Left hindlimb (tissue), 1 donor: ENCODE measurements at places on chromosomes 2 and 18.
A peak's percentile ranks its signal among the peaks of the same experiment; 100 is the strongest.

DNA sequence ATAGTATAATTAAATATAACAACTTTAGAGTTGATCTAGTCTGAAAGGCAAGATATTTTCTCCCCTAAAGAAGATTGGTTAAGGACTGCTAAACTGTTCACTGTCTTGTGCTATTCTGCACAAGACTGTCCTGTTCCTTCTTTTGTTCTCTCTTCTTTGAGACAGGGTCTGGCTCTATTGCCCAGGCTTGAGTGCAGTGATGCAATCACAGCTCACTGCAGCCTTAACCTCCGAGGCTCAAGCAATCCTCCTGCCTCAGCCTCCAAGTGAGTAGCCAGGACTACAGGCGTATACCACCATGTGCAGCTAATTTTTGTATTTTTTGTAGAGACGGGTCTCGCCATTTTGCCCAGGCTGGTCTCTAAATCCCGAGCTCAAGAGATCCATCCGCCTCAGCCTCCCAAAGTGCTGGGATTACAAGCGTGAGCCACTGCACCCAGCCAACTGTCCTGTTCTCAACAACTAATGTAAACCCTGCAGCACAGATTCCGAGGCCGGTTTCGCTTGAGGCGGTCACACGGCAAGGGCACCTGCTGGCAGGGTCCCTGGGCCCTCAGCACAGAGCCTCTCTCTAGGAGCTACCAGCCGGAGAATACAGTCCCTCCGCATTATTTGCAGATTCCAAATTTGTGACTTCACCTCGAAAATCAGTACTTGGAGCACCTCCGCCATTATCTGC, 16.4 kb downstream of the PXDN start:
- peak; percentile 8 for DNase-seq

DNA sequence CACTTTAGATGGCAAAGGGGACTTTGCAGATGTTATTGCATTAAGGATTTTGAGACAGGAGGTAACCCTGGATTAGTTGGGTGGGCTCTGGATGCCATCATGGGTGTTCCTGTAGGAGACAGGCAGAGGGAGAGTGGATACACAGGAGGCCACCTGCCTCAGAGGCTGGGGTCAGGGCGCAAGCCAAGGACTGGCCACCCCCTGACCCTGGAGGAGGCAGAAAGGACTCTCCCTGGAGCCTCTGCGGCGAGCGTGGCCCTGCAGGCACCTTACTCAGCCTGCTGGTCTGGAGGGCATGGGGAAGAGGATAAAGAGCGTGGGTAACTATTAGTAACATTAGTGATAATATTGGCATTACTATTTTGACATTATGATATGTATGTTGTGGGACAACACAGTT, 21.6 kb upstream of the OTOS start:
- DNase-seq: no peak

GRCh38 chr2:219643084-219643473, 15.6 kb downstream of the SLC4A3 start:
- no peak for DNase-seq

DNA sequence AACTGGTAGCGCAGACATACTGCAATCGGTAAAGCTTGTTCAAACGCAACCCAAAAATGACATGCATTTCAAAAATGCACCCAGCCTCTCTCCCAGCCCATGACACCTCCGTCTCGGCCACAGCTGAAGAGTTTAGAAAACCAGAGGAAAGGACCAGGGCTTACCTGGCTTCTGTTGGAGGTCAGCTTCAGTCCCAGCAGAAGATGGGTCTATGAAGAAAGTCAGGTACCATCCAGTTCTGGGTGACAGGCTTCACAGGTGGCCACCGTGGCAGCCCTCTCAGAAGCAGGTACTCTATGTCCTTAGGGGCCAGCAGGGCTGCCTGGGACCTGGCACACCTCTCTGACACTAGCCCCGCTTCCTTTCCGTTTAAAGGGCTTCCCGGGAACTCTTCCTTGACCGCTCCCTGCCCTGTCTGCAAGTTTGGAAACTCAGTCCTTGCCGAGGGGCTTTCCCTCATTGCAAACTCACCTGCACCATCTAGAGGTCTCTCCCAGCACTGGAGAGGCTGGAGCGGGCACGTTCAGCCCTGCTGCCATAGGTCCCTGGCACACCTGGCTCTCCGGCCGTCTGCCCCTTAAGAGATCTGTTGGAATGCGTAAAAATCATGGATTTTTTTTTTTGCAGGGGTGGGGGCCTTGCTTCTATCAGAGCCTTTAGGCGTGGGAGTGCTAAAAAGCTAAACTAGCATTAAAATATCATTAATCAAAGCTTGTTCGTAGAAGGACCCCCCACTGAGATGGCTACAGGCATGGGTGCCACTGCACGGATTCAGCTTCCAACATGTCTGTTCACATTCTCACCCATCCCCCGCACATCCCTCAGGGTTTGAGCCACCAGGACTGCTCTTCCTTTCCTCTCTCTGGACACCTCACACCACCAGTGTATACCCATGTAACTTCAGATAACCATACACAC, at the start of gene EDAR:
TSS of gene EDAR (minus strand) at position 425 of the 918 bp plus-strand sequence. CDS start 58,206 bp downstream, outside the sequence.
- DNase-seq: peak; percentile 42

- DNase-seq: no peak
Measured at GRCh38 chr2:44772131-44772530, 169.4 kb upstream of the SIX3 start.

DNA sequence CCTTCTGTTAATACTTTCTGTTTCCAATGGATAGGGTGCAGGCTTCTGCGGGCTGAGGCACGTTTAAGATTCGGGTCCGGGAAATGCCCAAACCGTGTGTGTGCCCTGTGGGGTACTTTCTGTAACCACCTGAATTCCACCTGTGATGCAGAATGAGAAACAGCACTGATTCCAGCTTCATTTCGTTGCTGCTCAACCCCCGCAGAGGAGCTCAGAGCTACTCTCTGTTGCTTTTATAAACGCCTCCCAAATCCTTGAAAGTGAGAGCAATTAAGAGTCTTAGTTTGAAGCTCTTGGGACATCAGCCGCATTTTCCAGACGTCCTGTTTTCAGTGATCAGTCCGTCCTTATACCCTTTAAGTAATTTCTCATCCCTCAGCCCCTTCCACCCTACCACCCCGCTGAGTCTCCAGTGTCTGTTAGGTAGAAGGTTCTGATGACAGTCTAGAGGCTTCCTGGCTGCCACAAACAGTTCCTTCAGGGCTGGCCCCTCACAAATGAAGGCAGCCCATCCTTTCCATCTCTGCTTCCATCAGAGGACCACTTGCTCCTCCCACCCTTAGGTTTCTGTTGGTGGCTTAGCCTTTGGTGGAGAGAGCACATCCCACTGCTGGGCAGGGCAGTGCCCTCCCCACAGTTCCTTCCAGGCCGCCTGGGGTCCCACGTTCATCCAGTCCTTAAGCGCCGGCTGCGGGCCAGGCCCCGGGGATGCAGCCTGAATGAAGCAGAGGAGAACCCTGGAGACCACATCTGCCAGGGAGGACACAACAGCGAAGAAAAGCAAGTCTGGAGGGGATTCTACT, 230.1 kb downstream of the SEPTIN10 start:
- DNase-seq: peak; percentile 13

GRCh38 chr2:200130762-200131166, 175.4 kb downstream of the MAIP1 start:
- DNase-seq: no peak

DNA sequence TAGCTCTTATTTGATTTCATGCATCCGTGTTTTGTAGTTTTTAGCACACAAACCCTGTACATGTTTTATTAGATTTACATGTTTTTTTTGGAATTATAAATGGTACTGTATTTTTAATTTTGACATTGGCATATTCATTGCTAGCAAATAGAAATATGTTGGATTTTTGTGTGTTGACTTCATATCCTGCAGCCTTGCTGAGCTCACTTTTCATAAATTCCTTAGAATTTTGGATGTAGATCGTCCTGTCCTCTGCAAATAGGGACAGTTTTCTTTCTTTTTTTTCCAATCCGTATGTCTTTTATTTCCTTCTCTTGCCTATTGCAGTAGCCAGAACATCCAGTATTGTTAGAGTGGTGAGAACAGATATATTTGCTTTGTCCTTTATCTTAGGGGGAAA, 46.7 kb upstream of the GPR17 start:
- no peak for DNase-seq

DNA sequence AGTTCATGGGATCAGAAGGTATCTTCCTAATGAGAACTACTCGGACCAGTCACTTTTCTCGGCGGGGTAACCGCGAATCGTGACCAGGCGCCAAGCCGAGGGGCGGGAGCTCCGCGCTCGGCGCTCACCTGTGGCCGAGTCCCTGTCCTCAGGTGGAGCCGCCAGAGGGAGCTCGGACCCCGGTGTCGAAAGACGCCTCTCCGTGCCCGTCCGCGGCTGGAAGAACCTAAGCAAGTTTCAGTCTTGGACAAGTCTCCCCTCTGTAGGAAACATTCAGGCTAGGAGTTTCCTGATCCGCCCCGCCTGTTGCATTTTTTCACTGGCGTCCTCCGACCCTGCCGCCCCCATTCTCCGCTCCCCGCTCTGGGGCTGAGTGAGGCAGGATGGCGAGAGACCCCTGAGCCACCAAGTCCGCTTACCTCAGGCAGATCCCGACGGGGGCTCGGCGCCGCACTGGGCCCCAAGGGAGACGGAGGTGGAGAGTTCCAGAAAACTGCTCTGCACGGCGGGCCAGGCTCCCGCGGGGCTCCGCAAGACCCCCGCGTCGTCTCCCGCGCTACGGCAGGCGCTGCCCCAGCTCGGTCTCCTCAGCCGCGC, 480 bp downstream of the DSEL start:
- DNase-seq: peak; percentile 92

GRCh38 chr18:27778441-27778840, 398.5 kb downstream of the CDH2 start:
- DNase-seq: no peak

DNA sequence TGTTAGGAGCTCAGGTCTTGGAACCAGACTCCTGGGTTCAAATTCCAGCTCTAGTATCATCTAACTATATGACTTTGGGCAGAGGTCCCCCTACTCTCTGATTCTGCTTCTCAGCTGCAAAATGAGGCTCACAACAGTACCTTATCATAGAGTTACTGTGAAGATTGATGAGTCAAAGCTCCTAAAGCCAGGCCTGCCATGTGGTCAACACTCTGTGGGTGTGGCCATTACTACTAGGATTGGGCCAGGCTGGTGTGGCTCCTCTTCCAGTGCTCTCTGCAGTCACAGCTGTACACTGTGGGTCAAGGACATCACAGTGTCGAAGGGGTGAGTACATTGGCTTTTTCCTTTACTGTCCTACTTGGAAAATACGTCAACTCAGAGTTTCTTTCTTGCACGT, 22.6 kb downstream of the CAPN13 start:
- no peak for DNase-seq

DNA sequence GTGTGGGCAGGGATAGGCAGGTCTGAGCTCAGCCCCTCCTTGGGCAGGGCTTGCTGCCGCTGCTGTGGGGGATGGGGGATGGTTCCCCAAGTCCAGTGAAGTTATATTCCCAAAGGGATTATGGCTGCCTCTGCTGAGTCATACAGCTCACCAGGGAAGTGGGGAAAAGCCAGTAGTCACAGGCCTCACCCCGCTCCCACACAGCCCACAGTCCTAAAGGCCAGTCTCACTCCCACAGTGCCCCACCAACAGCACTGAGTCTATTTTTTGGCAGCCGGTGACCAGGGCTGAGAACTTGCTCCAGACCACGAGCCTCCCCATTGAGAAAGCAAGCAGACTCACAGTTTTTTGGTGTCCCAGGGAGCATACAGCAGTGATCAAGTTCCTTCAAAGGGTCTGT, 173.3 kb downstream of the OSR1 start:
- no peak for DNase-seq

- DNase-seq: no peak
Measured at GRCh38 chr2:47014564-47015051, 99.0 kb upstream of the MCFD2 start.

- no peak for DNase-seq
Measured at GRCh38 chr2:234828382-234829073, 123.3 kb upstream of the SH3BP4 start.

DNA sequence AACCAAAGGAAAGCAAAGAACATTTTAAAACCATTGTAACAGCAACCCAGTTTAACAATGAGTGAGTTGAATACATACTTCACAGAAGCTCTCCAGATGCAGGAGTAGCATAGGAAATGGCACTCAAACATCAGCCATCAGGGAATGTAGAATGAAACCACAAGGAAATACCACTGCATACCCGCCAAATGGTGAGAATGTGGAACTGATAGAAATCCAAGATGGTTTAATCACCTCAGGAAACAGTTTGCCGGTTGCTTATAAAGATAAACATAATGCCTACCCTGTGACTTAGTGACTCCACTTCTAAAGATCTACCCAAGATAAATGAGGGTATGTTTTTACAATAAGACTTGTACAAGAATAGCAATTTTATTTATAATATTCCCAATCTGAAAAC, 132.0 kb downstream of the GALNT1 start:
- no peak for DNase-seq

DNA sequence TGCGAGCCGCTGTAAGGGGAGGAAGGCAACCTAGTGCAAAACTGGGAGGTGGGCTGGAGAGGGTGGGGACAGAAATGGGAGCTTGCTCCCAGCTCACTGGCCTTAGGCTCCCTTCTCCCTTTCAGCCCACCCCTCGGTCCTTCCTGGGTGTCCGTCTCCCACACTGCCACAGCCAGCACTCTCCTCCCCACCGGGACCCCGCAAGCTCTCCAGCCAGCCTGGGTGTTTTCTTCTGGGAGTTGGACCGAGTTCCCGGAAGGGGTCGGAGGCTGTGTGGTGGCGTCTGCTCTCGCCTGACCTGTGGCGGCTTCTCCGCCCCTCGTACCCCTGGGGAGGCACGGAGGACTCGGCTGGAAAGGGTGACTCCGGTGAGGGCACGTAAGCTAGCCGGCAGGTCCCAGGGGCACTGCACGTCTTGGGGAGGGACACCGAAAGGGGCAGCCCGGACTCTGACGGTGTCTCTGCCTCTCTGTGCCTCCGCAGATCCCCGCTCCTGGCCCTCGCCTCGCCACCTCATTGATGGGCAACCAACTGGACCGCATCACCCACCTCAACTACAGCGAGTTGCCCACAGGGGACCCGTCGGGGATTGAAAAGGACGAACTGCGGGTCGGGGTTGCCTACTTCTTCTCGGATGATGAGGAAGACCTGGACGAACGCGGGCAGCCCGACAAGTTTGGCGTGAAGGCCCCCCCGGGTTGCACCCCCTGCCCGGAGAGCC, 1.1 kb downstream of the LRATD1 start:
- DNase-seq: no peak

GRCh38 chr2:189726271-189726670, 36.3 kb downstream of the OSGEPL1 start:
- no peak for DNase-seq

DNA sequence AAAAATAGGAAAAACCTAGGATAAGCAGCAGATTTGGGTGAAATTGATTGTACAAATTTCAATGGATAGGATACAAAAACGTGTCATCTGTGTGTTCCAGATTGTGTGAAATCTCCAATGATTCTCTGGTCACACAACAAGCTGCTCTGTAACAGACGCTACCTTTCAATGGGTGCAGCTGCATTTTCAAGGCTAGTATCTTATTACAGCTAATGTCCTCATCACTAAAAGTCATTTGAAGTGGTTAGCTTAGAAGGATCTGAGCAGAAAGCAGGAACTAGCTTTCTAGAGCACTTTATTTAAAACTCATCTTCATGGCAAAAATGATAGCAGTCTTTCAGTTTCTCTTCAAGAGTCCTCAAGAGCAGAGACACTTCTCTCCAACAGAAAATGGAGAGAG, 364.6 kb downstream of the LRP1B start:
- DNase-seq: no peak
